KBM-7 (cell line): ENCODE measurements at places on chromosomes 5 and 9.

DNA sequence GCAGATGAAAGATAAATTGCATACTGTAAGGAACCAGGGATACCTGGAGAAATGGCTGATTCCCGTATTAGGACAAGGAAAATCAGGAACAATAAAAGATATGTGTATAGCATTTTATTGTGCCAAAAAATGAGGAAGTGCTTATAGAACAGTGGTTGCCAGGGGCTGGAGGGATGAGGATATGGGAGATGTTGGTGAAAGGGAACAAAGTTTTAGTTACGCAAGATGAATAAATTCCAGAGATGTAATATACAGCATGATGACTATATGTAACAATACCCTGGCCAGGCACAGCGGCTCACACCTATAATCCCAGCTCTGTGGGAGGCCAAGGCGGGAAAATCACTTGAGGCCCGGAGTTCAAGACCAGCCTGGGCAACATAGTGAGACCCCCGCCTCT is 101.8 kb downstream of the CDK5RAP2 start:
- DNase-seq = peak; percentile 55

- peak; percentile 1 for DNase-seq
These were observed 1312.0 kb upstream of the WWC1 start for GRCh38 chr5:166979307-166979895.

GRCh38 chr9:131799177-131799823 is 59.4 kb upstream of the RAPGEF1 start:
- peak; percentile 51 for DNase-seq

- no peak for DNase-seq
These were observed 78.1 kb upstream of the DAP start for GRCh38 chr5:10839118-10839517.

GRCh38 chr5:50874306-50875001 is 208.0 kb downstream of the PARP8 start:
- DNase-seq = peak; percentile 59

DNA sequence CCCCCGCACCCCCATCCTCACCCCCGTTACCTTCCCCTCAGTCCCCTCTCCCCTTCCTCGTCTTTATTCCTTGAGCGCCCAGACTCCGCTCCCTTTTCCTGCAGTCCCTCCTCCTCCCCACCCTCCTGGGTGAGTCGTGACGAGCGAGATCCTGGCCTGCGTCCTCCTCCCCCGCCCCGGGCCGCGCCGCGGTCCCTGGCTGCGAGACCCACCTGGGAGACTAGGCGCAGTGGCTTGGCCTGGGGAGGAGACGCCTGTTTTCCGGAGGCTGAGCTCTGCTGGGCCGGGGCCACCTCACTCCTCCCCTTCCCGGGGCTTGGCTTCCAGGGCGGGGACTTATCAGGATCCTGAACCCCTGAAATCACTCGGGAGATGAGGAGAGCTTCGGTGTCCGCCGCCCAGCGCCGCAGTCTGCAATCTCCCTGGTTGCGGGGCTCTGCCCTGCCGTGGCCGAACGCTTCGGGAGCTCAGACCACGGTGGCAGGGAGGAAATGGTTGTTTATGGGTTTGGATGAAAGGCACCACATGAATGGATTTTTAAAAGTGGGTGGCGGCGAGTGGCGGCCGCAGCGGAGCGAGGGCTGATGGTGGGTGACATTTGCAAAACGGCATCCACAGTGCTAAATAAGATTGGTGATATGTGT is 984 bp downstream of the STXBP1 start:
- DNase-seq = peak; percentile 28
